ENCODE measurements at places on chromosomes 12 and 14.

- no peak for DNase-seq
Observed at GRCh38 chr12:89765959-89766824, 57.6 kb upstream of the ATP2B1 start.

DNA sequence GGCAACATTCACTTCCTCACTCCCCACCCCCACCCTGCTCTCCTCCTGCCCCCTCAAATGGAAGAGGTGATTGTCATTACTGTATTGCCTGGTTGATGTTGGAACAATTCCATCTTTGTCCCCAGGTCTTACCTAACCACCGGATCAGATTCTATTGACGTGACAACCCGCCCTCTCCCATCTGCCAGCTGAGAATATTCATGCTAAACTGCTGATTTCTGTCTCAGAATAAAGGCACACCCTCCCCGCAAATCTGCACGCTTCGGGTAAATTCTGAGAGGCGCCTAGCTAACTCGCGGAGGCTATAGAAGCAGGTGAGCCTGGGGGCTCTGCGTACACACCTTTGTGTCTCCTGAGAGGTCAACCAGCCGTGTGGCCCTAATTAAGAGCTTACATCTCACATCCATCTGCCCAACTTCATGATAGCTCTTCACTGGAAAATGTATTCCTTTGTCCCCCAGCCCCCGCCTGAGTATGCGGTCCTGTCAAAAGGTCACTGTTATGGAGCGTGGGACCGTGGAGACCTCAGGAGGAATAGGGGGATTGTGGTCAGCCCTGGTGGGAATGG lies 1054.3 kb downstream of the VRK1 start:
- no peak for DNase-seq

GRCh38 chr12:70966046-70966445 lies 45.5 kb upstream of the PTPRR start:
- no peak for DNase-seq

GRCh38 chr12:5518584-5519365 lies 86.9 kb downstream of the NTF3 start:
- no peak for DNase-seq

Measured in AG08396 (cell line).